ENCODE measurements at places on chromosomes 12 and 14. TPM values are rescaled to one million over a fixed set of nuclear protein-coding genes. Genes with fewer than 3 reads are reported as not detected.
A peak's percentile ranks its signal among the peaks of the same experiment; 100 is the strongest.

ST8SIA1 gene
- total RNA-seq, result 1.7 TPM

PRDM4 gene
- total RNA-seq, result 14.4 TPM

DNA sequence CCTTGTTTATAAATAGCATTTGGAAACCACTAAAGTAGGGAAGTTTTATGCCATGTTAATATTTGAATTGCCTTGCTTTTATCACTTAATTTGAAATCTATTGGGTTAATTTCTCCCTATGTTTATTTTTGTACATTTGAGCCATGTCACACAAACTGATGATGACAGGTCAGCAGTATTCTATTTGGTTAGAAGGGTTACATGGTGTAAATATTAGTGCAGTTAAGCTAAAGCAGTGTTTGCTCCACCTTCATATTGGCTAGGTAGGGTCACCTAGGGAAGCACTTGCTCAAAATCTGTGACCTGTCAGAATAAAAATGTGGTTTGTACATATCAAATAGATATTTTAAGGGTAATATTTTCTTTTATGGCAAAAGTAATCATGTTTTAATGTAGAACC, 4.4 kb downstream of the RAN start:
- DNase-seq, result no peak

GRCh38 chr14:51298895-51299294, 58.8 kb downstream of the TMX1 start:
- DNase-seq, result no peak

GRCh38 chr14:66495218-66496098, 9.3 kb downstream of the CCDC196 start:
- peak; percentile 16 for DNase-seq

- DNase-seq, result no peak
Observed at GRCh38 chr14:96576937-96577336, 74.8 kb downstream of the PAPOLA start.

- DNase-seq, result no peak
Observed at GRCh38 chr14:52319919-52320318, 5.8 kb downstream of the PTGER2 start.

DNA sequence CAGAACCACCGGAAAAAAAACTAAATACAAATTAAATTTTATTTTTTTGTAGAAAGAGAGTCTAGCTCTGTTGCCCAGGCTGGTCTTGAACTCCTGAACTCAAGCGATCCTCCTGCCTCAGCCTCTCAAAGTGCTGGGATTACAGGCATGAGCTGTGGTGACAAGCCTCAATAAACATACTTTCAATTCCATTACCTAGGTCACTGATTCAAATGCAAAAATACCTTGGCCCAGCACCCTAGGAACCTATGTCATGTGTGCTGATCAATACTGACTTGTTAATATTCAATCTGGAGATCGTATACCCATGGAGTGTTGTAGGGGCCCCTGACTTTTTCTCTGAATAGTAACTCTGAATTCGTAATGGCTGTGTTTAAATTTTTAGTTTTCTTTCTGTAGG, 7.1 kb upstream of the TMEM30B start:
- DNase-seq, result no peak

GRCh38 chr12:124765581-124766489, 97.8 kb downstream of the SCARB1 start:
- no peak for DNase-seq
